ENCODE measurements at places on chromosomes 4 and X.

- no peak for DNase-seq
Observed at GRCh38 chrX:77936299-77936698, 25.8 kb downstream of the ATP7A start.

- DNase-seq = no peak
Observed at GRCh38 chrX:11311706-11312105, 18.5 kb downstream of the AMELX start.

- no peak for DNase-seq
Observed at GRCh38 chrX:48896611-48897011, 957 bp downstream of the TIMM17B start.

DNA sequence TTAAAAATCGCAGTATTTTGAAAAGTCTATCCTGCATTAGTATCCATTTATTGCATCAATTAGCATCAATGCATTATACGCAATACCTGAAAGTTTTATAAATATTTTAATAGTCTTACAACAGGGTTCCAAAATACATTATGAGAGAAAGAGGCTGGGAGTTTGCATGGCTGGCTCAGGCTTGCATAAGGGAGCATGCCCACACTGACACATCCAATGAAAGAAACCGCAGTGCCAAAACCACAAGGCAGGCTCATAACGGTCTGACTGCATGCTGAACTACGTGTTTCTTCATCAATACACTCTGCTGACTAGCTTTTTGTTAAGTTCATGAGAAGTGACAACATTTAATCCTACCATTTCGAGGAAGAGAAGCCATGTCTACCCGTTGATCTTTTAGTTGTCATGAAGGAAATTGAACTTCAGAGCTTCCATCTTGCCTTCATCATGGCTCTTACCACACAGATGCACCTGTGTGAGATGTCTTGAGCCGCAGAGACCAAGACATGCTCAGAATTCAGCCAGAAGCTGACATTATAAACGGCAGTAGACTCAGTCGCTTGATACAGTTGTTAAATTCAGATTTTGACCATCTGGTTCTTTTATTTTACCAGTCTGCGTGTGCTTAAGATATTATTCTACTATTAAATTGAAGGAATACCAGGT lies 168.8 kb upstream of the FRG1 start:
- DNase-seq = no peak

DNA sequence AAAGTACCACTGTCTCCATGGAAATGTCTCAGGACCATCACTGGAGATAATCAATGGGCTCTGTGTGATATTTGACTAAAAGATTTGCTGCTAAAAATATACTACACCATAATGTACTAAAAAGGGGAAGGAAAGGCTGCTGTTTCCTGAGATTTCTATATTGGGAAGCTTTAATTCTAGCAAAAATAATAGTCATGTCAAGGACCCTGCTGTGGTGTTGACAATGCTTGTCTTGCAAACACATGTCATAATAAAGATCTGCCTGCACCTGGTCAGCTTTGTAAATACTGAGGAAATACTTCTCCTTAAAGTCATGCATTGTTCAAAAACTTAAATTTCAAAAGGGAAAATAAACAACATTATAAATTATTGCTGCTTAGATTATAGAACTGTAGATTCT lies 417.9 kb downstream of the GPM6A start:
- DNase-seq = no peak

DNA sequence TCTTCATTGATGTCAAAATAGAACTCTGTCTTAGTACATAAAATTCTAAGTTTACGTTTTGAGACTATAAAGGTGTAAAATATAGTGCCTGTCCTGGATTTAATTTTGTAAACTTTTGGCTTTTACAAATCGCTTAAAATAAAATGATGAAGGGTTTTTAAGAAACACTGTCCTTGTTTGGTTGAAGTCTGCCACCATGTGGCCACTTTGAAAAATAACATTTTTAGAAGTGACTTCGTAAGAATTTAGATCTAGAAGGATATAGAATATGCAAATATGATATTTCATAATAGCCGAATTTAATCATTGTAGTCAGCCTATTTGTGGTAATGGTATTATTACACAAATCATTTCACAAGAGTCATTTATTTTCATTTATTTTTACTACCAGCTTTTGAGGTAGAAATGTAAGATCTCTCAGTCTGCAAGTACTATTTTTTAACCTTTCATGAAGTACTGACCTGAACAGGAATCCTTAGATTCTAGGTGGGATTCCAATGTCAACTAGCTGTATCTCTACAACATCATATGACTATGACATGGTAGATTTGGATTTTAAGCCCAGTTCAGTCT lies 31.0 kb upstream of the FAT4 start:
- DNase-seq = no peak

DNA sequence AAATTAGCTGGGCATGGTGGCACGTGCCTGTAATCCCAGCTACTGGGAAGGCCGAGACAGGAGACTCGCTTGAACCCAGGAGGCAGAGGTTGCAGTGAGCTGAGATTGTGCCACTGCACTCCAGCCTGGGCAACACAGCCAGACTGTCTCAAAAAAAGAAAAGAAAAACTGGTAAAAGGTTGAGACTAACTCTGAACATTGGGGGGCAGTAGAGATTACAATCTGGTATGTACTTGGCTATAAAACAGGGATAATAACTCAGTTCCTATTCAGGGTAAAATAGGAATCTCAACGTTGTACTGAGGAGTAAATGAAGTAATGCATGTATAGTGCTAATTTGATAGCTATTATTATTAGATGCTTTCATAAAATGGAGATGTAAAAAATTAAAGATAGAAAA lies 12.5 kb upstream of the KLF8 start:
- DNase-seq = no peak

- no peak for DNase-seq
Observed at GRCh38 chr4:78312989-78313753, 238.4 kb upstream of the ANXA3 start.

DNA sequence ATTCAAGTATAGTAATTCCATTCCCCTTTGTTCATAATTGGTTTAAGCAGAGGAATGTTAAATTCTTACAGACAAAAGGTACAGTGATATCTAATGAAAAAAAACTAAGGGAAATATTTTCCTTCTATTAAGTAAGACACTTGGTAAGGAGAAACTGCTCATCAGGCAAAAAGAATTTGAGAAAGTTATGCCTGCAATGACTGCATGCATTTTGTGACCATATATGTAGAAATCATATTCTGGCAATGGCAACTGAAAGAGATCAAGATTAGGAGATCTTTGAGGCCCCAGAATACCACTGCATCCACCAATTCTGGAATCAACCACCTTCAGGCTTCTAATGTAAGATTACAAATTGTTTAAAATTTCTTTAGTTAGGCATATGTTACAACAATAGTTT lies 364.8 kb downstream of the PCDH10 start:
- no peak for DNase-seq

- DNase-seq = no peak
Observed at GRCh38 chrX:21865436-21865835, 9.6 kb downstream of the YY2 start.

- DNase-seq = no peak
Observed at GRCh38 chr4:4269331-4269731, 20.6 kb downstream of the LYAR start.

GRCh38 chr4:101833480-101833879 lies 43.0 kb downstream of the BANK1 start:
- DNase-seq = no peak

- DNase-seq = peak; percentile 2
Observed at GRCh38 chrX:84339507-84340364, 151.7 kb upstream of the RPS6KA6 start.

GRCh38 chr4:1715002-1715758 lies 3.1 kb upstream of the SLBP start:
- no peak for DNase-seq

DNA sequence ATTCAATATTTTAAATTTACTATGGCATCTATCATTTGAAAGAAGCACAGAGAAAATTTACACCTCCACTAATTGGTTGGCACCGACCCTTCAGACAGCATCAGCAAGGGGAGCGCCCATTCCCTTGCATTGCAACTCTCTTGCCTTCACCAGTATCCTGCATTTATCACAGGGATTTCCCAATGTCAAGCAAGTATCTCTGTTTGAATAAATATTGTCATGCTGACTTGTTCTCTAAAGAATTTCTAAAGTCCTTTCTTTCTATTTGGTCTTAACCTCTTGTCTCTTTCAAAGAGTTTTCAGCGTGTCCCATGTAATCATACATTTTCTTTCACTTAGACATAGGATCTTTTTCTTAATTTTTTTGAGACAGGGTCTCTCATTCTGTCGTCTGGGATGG lies 10.4 kb downstream of the DCTD start:
- no peak for DNase-seq

GRCh38 chr4:138952411-138952810 lies 63.2 kb upstream of the NOCT start:
- no peak for DNase-seq

DNA sequence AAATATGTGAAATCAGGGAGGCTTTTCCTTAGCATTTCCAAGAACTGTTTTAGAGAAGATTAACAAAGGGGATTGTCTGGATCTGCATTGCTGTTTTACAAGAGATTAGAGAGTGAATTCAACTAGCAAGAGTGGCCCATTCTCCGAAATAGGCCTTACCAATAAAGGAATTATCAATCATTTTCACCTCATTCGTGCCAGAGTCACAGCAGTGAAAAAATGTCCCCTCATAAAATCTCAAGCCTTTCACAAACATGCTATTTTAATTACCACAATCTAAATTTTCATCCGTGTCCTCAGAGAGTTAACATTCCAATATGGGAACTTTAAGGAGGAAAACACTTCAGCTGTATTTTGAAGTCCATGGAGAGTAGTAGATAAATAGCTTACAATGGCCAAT lies 979.6 kb downstream of the RPA4 start:
- no peak for DNase-seq

DNA sequence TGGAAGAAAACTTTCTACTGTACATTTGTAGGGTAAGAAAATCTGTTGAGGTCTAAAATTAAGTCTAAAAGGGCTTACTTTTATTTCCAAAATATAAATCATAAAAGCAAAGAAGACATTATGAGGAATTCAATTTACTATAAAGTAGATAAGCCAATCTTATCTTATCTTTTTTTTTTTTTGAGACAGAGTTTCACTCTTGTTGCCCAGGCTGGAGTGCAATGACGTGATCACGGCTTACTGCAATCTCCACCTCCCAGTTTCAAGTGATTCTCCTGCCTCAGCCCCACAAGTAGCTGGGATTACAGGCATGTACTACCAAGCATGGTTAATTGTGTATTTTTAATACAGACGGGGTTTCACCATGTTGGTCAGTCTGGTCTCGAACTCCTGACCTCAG lies 166.9 kb downstream of the NR3C2 start:
- no peak for DNase-seq

GRCh38 chrX:98067611-98068010 lies 1183.9 kb downstream of the RPA4 start:
- no peak for DNase-seq

DNA sequence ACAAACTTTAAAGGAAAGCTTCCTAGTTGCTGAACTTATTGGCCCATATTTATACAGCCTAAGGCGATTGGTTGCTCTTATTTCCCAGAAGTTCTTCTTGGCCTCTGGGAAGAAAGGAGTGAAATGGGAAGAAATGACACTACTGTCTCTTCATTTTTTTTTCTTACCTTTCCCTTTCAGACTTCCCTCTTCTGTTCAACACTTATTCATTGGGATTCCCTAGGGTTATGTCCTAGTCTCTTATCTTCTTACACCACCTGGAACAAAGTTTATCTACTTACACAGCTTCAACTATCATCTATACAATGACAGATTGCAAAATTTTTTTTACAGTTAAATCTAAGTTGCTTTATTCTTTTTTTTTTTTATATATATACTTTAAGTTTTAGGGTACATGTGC lies 68.0 kb downstream of the SNX12 start:
- DNase-seq = no peak

DNA sequence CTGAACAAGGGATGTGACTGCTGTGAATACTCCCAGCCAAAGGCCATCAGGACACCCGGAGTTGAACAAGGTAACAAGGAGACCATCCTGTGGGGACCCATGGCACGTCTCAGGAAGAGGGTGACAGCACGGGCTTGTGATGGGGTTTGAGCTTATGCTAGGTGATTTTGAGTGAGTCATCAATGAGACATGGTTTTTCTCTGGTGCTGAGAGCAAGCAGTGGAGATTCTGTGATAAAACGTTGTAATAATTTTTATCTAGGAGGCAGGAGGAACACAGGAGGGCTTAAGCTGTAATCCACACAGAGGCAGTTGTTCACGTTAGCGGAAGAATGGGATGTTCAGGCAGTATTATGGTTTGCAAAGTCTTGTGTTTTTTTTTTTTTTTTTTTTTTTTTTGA lies 36.0 kb downstream of the TRIML1 start:
- DNase-seq = no peak

DNA sequence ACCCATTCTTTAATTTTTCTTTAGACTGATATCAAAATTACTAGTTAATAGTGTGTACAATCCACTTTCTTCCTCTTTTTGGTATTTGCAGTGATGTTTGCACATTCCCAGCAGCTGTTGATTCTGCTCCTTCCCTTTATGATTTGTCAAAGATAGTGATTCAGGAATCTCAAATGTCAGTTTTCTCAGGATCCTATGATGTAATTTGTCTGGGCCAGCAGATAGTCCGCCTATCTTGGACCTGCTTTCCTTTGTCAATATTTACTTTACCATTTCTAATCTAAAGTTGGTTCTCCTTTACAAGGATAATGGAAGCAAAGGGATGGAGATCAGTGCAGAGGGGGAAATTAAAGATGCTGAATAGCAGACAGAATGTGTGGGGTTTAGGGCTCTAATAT lies 122.1 kb downstream of the REELD1 start:
- DNase-seq = no peak

DNA sequence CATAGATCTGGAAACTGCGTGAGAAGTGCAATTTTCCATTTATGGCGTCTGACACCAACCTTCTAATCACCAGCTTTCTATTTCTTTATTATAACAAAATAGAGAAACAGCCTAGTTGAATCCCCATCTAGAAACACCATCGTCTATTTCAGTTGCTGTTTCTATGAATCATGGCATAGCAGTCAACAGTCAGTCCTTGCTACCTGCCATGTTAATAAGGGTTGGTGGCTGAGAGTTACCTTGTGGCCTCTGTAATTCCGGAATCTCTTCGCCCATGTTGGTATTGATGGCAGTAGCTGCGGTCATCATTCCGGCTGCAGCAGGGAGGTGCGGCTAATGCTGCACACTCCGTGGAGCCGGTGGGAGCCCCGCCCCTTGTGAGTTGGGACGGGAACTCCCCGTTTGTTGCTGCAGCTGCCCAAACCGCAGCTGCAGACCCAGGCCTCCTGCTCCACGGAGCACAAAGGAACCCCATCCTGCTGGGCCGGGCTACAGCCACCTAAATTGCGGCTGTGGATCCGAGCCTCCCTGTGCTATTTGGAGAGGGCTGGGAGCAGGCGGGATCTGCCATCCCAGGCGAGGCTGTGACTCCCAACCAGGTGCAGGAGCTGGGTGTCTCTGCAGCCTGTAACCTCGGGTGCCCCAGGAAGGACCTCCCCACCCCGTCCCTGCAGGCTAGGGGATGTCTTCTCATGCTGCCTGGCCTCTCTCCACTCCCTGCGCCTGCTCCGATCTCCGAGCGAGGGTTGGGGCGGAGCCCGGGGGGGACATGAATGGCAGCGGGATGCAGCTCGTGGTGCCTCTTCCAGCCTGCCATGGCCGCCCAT lies 115.4 kb upstream of the STK26 start:
- DNase-seq = no peak

Data from D341Med (cell line).